Right cardiac atrium (tissue), 5 donors: ENCODE measurements at places on chromosomes 1 and 21. TPM values are rescaled to one million over a fixed set of nuclear protein-coding genes. Genes with fewer than 3 reads are reported as not detected.

LCE3E gene
- not detected for polyA plus RNA-seq

AQP10 gene
- polyA plus RNA-seq: 0.23 TPM

SELP gene
- polyA plus RNA-seq: 8.2 TPM

FAM72B gene
- 0.16 TPM for polyA plus RNA-seq

CNR2 gene
- not detected for polyA plus RNA-seq

PIK3C2B gene
- polyA plus RNA-seq: 13.3 TPM

DMBX1 gene
- not detected for polyA plus RNA-seq

DNA sequence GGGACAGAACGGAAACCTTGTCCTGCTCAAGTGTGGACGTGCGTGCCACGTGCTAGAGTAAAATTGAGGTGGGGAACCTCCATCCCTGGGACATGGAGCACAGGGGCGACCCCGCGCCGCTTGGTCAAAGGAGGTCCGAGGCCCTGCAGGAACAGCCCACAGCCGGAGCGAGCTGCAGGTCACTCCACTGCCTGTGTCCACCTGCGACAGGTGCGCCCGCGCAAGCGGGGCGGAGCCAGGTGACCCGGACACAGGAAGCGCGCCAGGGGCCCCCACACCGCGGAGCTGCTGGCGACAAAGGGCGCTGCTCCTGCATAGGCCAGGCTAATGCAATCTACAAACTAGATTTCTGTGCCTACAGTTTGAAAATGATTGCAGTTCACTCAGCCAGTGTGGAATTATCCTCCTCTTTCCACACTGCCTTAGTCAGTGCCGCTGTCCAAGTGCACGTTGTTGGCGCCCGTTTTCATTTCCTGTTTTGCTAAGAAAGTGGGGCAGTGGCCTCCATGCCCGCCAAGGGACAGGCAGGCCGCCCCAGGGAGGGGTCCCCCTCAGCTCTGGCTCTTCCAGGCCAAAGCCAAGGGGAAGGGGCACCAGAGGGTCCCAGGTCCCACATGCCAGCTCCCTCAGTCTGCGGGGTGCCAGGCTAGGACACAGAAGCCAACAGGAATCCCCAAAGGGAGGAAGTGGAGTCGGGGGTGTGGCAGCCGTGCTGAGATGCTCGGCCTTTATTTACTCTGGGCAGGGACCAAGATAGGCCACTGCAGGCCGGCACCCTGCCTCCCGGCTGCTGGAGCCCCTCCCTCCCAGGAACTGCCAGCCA is 4.3 kb upstream of the NADK start:
- peak; percentile 88 for DNase-seq

GRCh38 chr1:203475012-203475981 is at the start of gene PRELP:
Gene PRELP, plus strand, starts transcription at chr1:203475806. Its CDS starts 7,379 bp downstream, at chr1:203483185.
- peak; percentile 74 for DNase-seq

GRCh38 chr1:227756172-227756959 is 21.1 kb downstream of the SNAP47 start:
- DNase-seq: peak; percentile 73

- peak; percentile 43 for DNase-seq
Observed at GRCh38 chr1:18939398-18940302, 16.8 kb downstream of the IFFO2 start.

DNA sequence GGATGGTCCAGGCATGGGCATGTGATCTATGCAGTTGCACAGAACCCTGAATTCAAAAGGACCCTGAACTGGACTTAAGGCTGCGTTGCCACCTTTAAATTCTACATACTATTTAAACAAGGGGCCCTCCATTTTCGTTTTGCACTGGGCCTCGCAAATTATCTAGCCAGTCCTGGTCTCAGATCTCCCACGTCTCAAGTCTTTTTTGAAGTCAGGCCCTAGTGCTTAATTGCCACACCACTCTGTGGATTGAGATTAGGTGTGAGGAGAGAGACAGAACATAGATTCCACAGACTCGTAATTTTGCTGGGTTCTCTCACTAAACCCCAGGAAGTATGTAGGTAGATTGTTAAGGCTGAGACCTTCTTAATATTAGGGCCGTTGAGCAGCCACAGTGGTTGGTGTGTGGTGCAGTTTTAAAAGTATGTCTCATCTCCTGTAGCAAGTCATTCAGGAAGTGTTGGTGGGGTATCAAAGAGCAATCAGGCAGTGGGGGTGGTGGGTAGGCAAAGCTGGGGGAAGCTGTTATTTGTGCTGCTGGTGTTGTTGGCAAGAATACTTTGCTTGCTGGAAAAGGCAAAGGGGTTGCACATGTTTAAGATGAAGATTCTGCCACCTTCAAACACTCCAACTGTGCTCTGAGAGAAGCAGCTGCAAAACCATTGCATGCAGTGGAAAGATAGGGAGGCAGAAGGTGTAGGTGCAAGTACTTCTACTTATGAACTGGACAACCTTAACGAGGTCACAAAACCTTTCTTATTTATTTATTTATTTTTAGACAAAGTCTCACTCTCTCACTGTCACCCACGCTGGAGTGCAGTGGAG is 11.2 kb downstream of the CD84 start:
- DNase-seq: no peak

DNA sequence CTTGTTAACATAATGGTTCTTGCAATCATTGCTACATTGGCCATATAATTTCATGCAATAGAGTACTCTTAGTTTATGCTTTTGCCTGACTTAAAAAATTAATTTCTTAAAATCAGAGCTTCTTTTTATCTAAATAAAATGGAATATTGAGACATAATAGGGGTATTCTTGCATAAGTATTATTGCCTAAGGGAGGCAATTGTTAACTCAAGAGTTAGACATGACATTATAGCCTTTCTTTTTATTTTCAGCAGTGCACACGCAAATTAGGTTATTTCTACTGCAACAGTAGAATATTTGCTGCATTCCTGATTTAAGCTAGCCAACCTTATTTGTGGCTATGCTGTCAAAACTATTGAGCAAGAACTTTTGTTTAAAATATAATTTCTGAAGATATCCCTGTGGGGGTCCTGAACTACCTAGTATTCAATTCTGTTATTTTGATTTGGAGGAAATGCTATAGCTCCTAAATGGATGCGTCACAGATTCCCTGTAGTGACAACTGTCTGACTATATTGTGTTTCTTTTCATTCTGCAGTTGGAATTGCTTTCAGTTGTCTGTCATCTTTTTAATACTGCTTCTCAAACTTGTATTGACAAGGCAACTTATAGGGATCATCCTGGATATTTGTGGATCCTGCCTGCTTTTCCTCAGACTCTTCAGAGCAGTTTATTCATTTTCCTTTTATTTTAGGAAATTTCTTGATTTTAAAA is 211.0 kb downstream of the PATJ start:
- no peak for DNase-seq

DNA sequence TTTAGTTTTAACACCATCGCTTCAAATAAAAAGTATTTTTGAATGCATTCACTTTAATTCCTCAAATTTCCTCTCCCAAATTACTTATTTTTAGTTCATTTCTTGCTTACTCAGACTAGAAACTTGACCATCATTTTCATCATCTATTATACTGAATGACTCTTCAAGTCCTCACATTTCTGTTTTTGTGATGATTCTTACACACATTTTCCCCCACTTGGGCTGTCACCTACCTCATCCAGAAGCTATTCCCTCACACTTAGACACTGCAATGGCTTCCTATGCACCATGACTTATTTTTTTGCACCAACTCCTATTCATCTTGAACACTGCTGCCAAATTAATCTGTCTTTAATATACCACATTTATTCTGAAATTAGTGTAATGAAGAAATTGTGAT is 239.6 kb upstream of the DUSP10 start:
- no peak for DNase-seq

- DNase-seq: no peak
Observed at GRCh38 chr1:177873238-177873637, 96.6 kb downstream of the SEC16B start.

- no peak for DNase-seq
Observed at GRCh38 chr21:31844206-31844605, 28.6 kb upstream of the HUNK start.

DNA sequence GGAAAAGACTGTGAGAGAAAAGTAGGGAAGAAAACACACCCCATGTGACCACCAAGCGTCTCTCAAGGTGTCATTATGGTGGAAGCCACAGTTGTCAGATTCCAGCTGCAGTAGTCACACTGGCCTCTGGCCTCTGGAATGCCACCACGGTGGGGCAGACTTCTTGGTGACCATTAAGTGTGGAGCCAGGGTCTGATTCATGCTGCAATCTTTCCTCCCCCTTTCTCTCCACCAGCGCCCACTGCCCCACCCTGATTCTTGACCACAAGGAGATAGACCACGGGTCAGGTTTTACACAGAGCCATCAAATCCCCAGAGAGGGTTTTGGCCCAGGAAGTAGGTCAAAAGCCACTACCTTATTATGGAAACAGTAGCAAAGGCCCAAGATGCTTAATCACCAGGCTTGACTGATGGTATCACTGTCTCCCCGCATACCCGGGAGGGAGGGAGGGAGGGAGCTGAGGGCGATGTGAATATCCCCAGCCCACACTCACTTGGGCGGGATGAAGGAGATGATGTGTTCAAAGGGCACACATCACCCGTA is 52.7 kb upstream of the GRHL3 start:
- DNase-seq: no peak

DNA sequence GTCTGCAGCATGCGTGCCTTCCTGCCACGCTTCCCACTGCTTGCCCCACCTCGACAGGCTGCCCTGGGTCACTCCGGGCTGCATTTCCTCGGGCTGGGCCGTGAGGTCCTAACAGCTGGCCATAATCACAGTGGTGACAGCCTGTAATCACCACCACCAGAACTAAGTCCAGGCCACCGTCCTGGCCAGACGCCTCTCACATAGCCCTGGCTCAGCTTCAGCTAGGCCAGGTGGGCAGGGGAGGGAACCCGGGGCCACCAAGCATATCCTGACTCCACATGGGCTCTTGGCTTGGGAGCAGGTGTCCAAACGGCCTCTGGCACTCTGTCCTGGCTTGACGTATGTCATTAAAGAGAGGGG is 229.5 kb downstream of the TRABD2B start:
- peak; percentile 82 for DNase-seq

DNA sequence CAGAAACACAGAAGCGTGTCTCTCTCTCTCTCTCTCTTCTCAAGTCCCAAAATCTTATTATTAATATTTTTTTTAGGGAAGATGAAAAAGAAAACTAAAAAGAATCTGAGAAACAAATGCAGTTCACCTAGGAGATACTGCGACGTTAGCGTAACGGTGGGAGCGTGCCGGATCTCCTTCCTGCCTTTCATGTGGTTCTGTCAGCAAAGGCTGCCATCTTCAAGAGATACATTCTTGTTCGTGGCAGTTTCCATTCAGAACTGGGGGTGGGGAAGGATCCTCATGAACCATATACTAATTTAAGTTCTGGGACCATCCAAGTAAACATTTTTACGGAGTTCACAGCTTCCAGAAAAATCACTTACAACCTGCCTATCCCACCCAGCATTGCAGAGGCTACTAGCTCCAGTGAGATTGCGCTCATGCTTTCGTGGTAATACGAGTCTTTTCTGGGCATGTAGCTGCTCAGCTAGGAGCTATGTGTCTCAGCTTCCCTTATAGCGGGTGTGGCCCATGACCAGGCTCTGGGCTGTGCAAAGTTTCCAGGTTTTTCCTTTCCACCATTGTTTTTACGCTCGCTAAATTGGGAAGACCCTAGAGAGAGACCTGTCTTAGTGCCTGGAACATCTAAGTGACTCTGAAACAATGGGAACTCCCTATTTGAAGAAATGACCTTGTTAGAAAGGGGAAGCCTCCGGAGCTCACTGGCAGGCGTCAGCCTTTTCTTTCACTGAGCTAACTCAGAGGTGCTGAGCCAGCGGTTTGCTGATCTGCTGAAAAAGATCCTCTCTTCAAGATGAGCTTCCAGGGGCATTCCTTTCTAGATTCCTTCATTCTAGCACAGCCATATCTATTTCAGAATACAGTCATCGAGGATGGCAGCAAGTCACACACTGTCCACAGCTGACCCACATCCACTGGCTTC is 17.3 kb downstream of the SLAMF1 start:
- DNase-seq: peak; percentile 46

DNA sequence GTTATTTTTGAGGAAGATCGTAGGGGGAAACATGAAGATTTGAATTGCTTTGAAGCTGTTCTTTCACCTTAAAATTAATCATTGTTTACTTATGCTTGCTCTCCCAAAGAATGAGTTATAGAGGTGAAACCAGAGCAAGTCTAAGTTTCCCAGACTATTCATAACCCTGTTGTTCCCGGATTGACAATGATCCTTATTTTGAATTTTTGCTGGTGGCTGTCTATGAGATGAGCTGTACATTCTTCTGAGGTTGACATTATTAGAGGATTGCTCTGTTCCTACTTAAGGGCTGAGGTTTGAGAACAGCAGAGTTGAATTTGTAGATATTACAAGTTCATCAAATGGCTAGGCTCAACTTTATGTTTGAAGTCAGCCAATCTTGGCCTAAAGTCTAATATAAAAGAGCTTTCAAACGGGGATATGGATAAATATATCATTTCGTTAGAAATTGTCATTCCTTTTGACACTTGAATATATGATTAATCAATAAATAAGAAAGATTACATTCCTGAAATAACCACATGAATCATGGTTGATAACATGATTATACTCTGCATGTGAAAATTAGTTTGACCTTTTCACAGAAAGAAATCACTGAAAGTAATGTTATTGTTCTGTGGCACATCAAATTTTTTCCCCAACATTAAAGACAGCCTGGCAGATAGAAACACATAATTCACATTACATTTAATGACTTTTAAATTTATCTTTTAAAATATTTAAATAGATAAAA is 19.1 kb upstream of the PDE4B start:
- DNase-seq: no peak

DNA sequence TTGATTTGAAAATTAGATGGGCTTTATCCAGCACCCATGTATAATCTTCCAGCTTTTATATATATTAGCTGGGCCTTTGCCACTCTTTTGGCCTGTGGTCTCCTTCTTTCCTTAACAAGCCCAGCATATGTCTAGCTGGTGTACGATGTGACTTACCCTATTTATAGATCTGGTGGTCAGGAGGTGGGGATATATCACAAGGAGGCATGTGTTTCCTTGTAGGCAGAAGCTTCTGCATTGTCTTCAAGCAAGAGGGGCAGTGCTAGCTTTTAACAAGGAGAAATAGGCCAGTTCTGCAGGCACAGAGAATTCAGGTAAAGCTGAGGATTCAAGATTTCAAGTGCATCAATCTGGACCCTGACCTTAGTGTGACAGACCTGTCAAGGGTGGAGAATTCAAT is 38.0 kb upstream of the DNASE2B start:
- no peak for DNase-seq

GRCh38 chr1:6261615-6261995 is 707 bp upstream of the GPR153 start:
- no peak for DNase-seq

- DNase-seq: peak; percentile 79
Observed at GRCh38 chr21:33948096-33948950, 32.7 kb upstream of the ATP5PO start.

DNA sequence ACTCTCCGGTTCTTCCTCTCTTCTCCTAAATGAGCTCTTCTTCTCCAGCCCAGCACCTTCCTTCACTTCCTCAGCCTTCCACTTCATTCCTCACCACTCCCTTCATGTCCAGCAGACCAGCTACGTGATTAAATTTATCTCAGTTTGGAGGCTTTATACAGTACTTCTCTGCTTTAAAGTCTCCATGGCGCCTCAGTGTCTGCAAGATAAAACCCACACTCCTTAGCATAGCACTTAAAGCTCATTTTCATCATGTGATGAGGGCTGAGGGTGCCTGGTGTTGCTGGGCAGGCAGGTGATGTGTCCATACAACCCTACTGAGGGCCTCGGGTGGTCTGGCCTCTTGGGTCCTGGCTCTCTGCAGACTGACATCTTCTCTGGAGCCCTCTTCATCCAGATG is 7.7 kb downstream of the SLC5A9 start:
- DNase-seq: no peak
